ENCODE measurements at places on chromosomes 16 and 17.

DNA sequence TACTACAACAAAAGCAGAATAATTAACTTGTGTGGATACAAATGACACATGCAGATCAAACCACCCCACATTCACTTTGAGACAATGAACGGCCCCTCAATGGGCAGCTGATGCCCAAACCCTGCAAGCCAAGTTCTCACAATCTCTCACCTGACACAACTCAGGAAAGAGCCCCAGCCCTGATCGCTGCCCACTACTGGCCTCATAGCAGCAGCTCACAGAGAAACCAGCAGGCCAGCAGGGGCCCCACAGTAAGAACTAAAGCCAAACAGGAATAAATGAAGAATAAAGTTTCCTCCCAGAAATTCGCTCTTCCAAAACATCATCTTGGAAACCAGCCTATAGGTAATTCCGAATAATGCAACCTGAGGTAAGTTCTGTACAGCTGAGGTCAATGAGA lies 7.7 kb downstream of the AKTIP start:
- no peaks in the 10 kb centered on the region for H3K27me3 ChIP-seq
- H3K36me3 ChIP-seq: peaks cover 68% of the 10 kb centered on the region
- no peak for DNase-seq

DNA sequence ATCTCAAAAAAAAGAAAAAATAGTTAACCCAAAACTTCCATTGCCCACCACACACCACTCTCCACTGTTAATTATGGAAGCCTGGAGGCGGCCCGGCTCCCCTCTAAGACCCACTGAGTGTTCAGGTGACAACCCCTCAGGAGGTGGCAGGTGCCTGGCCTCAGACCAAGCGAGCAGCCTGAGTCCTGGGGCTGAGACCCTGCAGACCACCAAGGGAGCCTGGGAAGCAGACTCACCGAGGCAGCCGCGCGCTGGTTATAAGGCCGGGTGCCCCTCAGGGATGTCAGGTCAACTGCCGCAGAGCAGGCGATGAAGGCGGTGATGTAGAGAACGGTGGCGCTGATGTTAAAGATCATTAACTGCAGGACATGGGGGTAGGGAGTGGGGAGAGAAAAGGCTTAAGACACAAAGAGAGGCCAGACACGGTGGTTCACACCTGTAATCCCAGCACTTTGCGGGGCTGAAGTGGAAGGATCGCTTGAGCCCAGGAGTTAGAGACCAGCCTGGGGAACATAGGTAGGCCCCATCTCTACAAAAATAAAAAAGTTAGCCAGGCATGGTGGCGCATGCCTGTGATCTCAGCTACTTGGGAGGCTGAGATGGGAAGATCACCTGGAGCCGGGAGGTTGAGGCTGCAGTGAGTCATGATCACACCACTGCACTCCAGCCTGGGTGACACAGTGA lies 13.3 kb downstream of the ARL2BP start:
- H3K4me3 ChIP-seq: no peak overlapping the region
- H3K27me3 ChIP-seq: no peaks in the 10 kb centered on the region
- no peak for DNase-seq
- H3K27ac ChIP-seq: no peak overlapping the region
- H3K36me3 ChIP-seq: 0 out of 2 replicates have a peak, but pooled peaks cover under 1% of the 10 kb centered on the region

DNA sequence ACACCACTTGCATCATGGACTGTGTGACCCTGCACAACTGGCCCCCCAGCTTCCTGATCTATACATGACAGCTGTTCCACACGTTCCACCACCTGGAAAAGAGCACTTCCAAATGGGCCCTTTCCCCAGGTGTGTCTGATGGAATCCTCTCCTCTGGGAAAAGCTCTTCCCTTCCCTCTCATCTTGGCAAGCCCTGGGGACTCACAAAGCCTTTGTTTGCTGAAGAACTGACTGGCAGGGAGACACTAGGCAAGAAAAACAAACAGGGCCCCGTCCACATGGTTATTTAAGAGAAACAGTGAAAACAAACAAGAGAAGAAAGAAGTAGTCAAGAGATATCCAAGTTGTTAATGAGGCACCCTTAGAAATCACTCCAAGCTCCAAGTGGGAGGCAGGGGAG lies 52.6 kb downstream of the C16orf95 start:
- H3K36me3 ChIP-seq: no peaks in the 10 kb centered on the region
- no peaks in the 10 kb centered on the region for H3K4me1 ChIP-seq
- no peaks in the 10 kb centered on the region for H3K27me3 ChIP-seq
- no peak overlapping the region for H3K27ac ChIP-seq
- no peak overlapping the region for H3K4me3 ChIP-seq

DNA sequence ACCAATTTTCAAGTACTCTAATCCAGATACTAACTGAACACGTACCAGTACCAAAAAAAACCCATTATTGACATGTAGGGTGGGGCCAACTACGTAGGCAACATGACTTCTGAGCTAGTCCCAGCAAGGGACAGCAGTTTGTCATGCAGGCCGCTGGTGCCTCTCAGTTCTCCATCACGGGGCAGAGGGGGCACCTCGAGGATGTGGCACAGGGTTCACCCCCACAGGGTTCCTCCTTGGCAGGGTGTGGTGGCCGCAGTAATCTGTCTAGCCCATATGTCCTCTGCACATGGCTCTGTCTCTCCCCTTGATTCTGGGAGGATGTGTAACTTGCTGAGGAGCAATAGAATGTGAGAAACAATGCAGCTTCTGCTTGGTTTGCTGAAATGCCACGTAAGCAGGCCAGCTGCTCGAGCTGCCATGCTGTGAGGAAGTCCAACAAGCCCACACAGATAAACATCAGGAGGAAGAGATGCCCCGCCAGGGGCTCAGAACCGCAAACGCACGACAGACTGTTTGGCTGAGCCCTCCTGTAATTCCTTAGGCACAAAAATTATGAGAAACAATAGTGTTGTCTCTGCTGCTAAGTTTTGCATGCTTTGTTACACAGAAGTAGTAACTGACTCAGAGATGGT lies 62.4 kb downstream of the NT5M start:
- H3K4me3 ChIP-seq: no peak overlapping the region
- H3K4me1 ChIP-seq: peaks cover 22% of the 10 kb centered on the region
- no peaks in the 10 kb centered on the region for H3K27me3 ChIP-seq
- peak overlapping the region; percentile 15 for H3K27ac ChIP-seq

DNA sequence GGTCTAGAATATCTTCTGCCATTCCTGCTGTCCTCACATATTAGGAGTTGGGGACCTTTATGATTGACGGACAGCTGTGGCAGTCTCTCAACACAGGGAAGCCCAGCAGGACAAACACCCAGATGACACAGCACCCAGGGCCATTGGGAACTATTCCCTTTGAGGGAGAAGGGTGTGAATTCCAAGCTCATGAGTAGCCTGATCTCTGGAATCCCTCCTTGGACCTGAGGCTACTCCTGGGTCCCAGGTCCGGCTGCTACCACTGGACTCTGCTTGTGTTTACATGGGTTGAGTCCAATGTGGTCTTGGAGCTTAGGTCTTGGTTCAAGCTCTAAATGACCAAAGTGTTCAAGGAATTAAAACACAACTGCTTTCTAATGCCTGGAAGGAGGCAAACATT lies 78.9 kb downstream of the SLC6A2 start:
- DNase-seq: no peak
- H3K4me1 ChIP-seq: no peaks in the 10 kb centered on the region
- no peak overlapping the region for H3K4me3 ChIP-seq
- H3K27ac ChIP-seq: no peak overlapping the region
- no peaks in the 10 kb centered on the region for H3K36me3 ChIP-seq

GRCh38 chr16:16861546-16861945 lies 482.6 kb downstream of the NPIPA7 start:
- peak; percentile 37 for DNase-seq
- H3K4me1 ChIP-seq: no peaks in the 10 kb centered on the region
- no peaks in the 10 kb centered on the region for H3K27me3 ChIP-seq
- no peak overlapping the region for H3K27ac ChIP-seq
- no peak overlapping the region for H3K4me3 ChIP-seq

DNA sequence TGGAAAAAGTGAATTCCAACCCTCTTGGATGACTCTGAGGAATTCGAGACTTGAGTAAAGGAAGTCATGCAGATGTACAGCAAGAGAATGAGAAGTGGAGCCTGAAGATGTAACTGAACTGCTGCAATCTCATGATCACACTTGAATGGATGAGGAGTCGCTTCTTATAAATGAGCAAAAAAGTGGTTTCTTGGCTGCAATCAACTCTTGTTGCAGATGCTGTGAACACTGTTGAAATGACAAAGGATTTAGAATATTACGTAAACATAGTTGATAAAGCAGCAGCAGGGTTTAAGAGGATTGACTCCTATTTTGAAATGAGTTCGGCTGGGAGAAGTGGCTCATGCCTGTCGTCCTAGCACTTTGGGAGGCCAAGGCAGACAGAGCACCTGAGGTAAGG lies 25.5 kb downstream of the ASPA start:
- H3K4me1 ChIP-seq: no peaks in the 10 kb centered on the region
- no peak for DNase-seq
- no peaks in the 10 kb centered on the region for H3K36me3 ChIP-seq
- H3K4me3 ChIP-seq: no peak overlapping the region

DNA sequence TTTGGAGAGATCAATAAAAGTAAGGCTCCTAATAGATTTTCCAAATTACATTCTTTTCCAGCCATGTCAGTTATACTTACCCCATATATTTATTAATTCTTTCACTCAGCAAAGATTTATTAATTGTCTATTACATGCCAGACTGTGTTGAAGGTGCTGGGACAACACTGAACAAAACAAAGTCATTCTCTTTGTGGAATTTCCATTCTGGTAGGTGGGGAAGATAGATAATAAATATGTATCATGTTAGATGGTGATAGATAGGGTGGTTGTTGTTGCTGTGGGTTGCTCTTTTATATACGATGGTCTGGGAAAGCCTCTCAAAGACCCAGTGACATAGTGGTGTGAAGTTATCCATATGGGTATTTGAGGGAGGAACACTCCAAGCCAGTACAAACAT lies 39.1 kb downstream of the BCAS3 start:
- H3K4me3 ChIP-seq: no peak overlapping the region
- no peaks in the 10 kb centered on the region for H3K27me3 ChIP-seq
- DNase-seq: no peak
- H3K4me1 ChIP-seq: no peaks in the 10 kb centered on the region

All from DND-41 (cell line).